ENCODE measurements at places on chromosomes 1 and 21.
A peak's percentile ranks its signal among the peaks of the same experiment; 100 is the strongest.

DNA sequence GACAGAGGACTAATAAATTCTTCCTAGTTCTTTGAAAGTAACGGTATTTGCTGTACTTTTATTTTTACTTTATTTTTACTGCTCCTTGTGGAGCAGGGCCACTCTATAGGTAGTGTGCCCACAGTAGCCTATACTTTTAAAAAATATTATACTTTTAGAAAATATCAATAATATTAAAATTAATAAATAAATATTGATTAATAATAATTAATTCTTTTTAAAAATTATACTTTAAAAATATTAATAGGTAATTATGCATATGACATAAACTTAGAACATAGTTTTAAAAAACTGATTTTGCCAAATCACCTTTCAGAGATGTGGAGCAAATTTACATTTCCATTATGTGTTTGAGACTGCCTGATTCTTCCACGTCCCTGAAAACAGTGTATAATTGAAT is 30.8 kb downstream of the ZBED6 start:
- no peak for DNase-seq

DNA sequence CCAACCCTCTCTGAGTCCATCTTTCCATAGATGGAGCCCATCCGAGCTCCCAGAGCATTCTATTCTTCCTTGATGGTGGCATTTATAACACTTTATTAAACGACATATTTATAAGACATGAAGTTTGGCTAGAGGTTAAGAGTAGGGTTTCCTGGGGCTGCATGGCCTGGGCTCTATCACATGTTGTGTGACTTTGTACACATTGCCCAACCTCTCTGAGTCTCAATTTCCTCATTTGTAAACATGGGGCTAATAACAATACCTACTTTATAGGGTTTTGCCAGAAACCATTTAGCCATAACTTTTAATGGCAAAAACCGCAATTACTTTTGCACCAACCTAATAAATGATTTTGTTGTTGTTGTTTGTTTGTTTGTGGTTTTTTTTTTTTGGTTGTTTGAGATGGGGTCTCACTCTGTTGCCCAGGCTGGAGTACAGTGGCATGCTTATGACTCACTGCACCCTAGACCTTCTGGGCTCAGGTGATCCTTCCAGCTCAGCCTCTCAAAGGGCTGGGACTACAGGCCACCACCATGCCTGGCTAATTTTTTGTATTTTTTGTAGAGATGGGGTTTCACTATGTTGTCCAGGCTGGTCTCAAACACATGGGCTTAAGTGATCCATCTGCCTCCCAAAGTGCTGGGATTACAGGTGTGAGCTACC is 13.9 kb upstream of the ASAP3 start:
- DNase-seq: no peak

GRCh38 chr1:237386362-237387143 is 344.6 kb downstream of the RYR2 start:
- no peak for DNase-seq

DNA sequence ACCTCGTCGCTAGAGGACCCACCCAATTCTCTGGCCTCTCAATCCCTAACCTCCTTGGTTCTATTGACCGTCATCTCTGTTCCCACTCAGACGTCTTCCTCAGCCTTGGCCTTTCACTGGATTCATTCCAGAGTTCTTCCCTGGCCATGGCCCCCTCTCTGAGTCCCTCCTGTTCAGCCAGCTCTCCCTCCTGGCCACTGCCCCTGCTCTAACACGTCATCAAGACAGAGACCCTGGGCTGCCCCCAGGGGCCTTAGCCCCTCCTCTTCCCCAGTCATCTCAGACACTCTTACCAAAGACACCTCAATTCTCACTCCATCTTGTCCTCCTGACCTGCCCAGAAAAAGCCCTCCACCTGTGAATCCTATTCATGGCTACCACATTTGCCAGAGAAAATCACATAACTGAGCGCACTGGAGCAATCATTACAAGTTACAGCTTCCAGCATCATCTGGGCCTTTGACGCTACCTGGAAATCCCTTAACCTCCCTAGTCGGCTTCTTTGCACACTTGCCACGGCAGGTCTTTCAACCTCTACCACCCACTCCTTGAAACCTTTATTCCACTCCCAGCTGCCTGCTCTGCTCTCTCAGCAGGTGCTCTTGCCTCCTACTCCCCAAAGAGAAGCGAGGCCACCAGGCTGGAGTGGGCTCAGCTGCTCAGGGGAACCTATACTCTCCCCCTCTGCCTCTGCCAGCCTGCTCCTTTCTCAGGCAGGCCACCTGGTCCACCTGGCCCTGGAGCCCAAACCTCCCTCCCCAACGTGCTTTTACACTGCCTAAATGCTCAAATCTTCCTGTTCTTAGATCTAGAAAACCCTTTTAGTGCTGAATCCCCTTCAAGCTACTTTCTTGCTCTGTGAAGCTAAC is 14.0 kb downstream of the DCST2 start:
- DNase-seq: no peak

DNA sequence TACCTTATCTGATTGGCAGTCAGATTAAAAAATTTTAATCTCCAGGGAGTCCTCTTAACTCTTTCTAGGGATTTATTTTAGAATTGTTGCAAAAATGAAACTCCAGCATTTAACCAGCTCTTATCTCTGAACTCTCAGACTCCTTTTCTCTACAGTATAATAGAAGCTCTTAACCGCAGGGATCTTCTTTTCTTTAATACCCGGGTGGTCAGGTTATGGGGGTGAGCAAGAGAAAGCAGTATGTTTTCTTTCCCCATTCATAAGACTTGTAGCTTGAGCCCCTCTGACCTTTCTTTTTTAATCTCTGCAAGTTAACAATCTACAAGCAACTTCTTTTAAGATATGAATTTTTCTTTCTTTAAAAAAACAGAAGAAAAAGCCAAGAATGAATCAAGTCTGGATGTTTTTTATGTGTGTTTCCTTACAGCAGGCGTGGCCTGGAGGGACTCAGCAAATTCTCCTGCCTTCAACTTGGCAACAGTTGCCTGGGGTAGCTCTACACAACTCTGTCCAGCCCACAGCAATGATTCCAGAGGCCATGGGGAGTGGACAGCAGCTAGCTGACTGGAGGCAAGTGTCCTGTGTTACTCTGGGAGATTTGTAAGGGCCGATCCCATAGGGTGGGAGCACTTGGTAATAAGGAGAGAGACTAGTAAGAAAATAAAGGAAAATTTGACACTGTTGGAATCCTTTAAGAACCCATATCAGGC is 13.4 kb upstream of the OLFML3 start:
- no peak for DNase-seq

DNA sequence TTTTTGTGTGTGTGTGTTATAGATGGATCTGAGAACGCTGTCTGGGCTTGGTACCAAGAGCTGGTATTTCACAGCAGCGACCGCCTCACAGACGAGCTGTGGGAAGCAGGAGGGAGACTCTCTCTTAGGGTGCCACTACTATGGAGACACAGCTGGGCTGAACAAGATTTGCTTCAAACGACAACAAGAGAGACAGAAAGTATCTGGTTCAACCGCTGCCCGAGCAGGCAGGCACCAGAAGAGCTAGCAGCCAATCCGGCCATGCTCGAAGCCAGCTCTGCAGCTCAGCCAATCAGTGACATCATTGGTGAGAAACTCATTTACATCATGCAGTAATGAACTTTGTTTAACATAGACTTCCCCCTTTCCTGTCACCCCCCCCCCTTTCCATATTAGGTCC is 341.3 kb downstream of the USP25 start:
- DNase-seq: no peak

GRCh38 chr1:71919811-71920509 is 362.4 kb downstream of the NEGR1 start:
- no peak for DNase-seq

DNA sequence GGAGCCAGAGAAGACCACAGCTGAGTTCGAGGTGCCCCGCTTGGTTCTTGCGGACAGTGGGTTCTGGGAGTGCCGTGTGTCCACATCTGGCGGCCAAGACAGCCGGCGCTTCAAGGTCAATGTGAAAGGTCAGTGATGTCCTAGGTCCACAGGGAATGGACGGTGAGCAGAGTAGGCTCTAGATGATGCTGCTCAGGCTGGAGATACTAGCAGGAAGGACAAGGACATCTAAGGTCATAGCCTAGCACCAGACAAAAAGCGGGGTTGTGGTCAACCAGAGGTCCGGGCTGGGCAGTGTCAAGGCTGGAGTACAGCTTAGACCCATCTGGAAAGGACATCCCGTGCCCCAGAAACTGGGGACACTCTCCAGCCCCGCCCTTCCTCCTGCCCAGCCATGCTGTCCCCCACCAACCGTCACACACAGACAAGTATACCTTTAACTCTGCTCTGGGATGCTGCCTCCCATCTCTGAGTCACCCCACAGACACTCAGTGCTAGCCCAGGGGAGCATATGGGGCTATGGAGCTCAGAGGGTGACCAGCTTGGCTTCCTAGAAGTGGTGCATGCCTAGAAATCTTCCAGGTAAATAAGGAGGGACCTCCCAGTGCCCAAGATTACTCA is 8.7 kb downstream of the TIE1 start:
- DNase-seq: no peak

- DNase-seq: peak; percentile 52
These were observed 23.2 kb downstream of the INSL5 start for GRCh38 chr1:66777831-66778230.

- DNase-seq: no peak
These were observed 24.7 kb downstream of the CAPN9 start for GRCh38 chr1:230771773-230772354.

GRCh38 chr1:67571901-67572593 is 113.0 kb upstream of the GADD45A start:
- no peak for DNase-seq

- no peak for DNase-seq
These were observed 28.0 kb downstream of the GRIK3 start for GRCh38 chr1:37006132-37006868.

DNA sequence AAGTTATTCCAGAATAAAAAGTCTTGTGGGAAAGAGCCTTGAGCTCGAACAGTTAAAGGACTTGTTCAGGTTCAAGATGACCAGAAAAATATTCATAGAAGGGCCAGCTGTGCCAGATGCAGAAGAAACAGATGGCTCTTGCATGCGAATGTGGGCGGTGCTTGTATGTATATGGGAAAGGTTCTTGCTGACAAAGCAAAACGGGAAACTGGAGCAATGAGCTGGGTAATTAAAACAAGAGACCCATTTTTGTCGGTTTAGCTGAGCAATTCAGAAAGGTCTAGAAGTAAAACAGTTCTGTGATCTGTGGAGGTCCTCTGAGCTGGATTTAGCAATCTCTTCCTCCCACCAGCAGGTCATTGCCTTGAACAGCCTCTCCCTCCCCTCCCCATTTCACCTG is 107.2 kb upstream of the MARK1 start:
- no peak for DNase-seq

GRCh38 chr1:55153031-55153430 is 62.1 kb downstream of the USP24 start:
- no peak for DNase-seq

DNA sequence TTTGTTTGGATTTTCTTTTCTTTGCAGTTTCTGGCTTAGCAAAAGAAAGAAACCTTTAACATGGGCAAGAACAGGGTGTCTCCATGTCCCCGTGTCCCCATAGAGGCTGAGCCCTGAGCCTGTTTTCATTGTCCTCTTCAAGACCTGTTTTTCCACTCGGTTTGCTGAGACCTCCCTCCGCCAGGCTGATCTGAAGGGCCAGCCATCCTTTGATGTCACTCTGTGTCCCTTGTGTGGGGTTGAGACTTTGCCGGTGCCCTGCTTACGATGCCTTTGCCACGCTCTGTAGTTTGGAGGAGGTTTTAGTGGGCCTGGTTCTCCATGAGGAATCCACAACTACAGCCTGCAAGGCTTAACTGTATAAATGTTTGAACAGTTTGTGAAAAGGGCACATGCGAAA is 23.8 kb downstream of the IFNGR2 start:
- no peak for DNase-seq

- DNase-seq: no peak
These were observed 15.1 kb downstream of the IFNAR1 start for GRCh38 chr21:33339918-33340317.

DNA sequence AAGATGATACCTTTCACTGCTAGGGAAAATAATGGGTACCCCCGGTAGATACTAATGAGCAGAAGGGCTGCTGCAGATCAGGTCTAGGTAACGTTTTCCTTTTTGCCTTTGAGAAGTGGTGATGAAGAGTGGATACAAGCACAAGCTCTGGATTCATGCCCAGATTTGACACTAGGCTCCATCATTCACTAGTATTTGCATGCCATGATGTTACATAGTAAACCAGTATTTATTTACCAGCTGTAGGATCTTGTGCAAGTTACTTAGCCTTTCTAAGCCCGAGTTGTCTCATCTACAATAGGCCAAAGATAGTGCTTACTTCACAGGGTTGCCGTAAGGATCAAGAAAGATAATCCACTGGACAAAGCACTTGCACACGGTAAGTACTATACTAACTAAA is 14.2 kb downstream of the PTPN14 start:
- peak; percentile 19 for DNase-seq

- DNase-seq: no peak
These were observed 5.3 kb downstream of the TRIM45 start for GRCh38 chr1:117116090-117116783.

DNA sequence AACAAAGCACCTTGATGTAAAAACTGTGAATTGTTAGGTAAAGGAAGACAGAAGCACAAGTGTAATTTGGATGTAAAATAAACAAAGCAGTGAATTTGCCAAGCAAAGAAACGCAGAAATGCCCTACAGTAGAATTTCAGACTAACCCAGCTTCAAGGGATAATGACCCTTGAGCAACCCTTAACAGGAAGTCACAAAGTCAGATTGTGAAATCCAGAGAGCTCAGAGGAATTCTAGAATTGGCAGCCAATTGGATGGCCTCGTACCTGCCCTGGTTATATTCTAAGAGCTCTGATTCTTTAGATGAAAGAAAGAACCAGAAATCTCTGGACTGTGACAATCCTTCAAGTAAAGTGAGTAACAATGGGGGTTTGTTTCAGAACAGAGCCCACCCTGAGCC is 152.7 kb upstream of the CHRM3 start:
- DNase-seq: no peak

DNA sequence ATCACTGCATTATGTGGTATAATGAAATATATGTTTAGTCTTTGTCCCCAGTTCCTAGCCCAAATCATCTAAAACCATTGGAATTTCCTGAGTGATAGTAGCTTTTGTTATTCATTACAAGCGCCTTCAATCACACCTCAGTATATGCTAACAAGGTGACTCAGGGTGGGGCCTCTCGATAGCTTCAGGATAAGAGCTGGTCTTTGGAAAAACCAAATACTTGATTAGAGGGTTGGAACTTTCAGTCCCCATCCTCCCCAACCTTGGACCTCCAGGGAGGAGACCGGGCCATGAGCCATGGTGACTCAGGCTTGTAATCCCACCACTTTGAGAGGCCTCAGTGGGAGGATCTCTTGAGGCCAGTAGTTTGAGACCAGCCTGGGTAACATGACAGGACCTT is 5.1 kb upstream of the BRDT start:
- DNase-seq: no peak
